ENCODE measurements at places on chromosomes 12 and 14.
A peak's percentile ranks its signal among the peaks of the same experiment; 100 is the strongest.

DNA sequence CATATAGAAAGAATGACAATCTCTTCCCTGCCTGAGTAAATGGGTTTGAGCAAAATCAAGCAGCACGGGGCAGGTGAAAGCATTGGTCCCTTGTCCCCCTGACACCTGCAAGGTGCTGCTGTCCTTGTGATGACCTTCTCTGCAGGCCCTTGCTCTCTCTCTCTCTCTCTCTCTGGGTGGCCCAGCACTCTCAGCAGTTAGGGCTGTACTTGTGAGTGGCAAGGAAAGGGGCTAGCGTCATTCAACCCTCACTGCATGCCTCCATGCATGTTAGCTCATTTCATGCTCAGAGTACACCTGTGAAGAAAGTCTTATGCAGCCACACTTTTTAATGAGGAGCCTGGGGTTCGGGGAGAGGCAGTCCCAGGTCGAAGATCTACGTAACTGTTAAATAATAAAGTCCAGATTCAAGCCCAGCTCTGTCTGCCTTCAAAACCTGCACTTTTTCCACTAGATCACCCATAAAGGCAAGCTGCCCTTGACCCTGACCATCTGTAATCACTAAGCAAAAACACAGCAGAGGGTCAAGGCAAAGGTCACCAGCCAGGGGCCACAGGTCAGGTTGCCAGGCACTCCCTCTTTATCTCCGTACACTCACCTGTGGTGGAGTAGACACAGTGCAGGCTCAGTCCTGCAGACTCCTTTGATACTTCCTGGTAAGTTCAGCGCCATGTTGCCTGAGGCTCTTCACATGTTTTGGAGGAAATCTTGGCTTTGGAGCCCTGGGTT lies 44.9 kb upstream of the CLMN start:
- no peak for DNase-seq

DNA sequence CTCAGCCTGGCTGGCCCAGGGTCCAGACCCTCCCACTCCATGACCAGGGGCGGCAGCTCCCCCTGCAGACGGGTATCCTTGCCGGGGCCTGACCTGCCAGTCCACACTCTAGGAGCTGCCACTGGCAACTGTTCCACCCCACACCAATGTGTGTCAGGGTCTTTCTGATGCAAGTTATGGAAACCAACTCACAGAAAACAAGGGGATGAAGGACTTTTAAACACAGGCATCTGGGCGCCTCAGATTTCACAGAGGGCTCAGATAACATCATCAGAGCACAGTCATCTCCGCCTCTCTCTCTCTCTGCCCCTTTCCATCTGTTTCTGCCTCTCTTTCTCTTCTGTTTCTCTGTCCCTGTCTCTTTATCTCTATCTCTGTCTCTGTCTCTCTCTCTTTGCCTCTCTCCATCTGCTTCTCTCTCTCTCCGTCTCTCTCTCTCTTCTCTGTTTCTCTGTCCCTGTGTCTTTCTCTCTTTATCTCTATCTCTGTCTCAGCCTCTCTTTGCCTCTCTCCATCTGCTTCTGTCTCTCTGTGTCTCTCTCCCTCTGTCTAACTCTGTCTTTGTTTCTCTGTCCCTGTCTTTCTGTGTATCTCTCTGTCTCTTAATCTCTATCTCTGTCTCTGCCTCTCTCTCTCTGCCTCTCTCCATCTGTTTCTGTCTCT lies 67.4 kb upstream of the FBRSL1 start:
- no peak for DNase-seq

DNA sequence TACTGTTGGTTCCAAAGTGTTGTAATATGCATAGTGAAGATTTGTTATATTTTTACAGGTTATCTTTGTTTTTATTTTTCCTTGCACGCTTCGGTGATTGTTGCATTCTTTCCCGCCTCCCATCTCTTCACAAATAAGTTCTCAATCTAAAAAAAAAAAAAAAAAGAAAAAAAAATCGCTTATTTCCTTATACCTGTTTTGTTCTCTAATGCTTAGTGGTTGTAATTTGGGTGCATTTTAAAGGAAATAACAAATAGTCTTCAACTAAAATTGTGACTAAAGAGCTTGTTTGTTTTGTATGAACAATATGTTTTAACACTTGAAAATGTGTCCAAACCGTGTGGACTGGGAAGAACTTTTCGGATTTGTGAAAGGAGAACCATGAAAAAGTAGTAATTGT lies 1.5 kb downstream of the CAND1 start:
- DNase-seq = no peak

- DNase-seq = no peak
Observed at GRCh38 chr12:114013575-114014345, 47.6 kb upstream of the RBM19 start.

GRCh38 chr14:54528973-54529372 lies 19.3 kb downstream of the CGRRF1 start:
- no peak for DNase-seq

GRCh38 chr14:89391556-89391955 lies 25.5 kb downstream of the FOXN3 start:
- no peak for DNase-seq

DNA sequence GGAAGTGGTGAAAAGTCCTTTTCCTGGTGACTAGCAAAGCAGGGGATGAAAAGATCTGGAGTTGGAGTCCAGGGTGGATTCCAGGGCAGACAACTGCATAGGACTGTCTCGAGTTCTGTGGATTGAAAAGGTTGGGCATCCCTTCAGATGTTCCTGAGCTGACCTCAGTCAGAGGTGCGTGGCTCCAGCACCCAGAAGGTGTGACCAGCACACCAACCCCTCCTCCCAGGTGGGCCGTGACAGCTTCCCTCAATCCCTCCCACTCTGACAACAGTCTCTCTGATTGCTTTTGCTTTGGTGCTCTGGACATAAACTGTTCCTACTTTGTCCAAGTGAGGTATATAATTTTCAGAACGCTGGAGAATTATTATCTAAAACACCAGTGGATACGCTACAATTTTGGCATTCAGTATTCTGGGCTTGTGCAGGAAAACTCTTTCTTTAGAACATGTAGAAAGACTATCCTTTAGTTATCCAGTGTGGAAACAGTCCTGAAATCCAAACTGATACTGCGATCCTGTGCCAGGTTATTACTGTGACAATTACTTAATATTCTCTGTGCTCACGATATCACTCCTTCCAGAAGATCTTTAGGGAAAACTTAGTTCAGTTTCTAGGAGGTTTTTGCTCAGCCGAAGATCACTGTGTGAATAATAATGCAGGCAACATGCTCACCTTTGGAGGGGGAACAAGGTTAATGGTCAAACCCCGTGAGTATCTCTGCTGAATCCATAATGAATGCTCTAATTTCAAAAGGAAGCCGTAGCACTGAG lies 87.9 kb downstream of the DAD1 start:
- no peak for DNase-seq

- peak; percentile 32 for DNase-seq
Observed at GRCh38 chr12:132445884-132446632, 43.9 kb upstream of the FBRSL1 start.

DNA sequence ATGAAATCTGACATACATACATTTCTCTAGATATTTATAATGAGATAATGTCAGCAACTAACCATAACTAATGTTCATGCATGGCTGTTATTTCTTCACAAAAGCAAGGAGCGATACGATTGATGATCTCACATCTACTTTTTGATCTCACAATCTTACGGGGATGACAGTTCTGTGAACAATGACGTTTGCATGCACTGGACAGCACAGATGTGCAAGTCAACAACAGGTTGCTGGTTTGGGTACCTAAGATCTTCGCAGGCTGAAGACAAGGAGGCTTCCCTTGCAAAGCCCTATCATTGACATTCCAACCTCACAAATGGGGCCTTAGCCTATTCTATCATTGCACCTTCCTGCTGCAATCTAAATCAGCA lies 53.6 kb downstream of the C12orf42 start:
- no peak for DNase-seq

GRCh38 chr12:22835431-22835830 lies 210.5 kb downstream of the ETNK1 start:
- DNase-seq = no peak

GRCh38 chr12:93101367-93101766 lies 172.3 kb upstream of the EEA1 start:
- DNase-seq = no peak

- DNase-seq = no peak
Observed at GRCh38 chr12:85352016-85352415, 72.0 kb downstream of the ALX1 start.

DNA sequence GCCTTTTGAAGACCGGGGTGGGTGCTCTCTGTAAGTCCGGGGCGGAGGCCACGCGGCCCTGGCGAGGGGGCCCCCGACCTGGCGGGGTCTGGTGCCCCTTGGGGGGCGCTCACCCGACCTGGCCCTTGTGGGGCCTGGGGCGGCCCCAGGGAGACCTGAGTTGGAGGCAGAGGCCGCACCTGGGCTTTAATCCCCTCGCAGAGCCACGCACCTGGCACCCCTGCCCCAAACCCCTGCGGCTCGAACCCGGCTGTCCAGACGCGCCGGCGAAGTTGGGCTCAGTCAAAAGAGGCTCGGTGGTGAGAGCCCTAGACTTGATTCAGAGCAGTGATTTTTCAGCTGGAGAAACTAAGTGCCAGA lies 267 bp downstream of the CFAP251 start:
- DNase-seq = no peak
